COR-L47 (cell line): ENCODE measurements at places on chromosomes 1 and 21.

DNA sequence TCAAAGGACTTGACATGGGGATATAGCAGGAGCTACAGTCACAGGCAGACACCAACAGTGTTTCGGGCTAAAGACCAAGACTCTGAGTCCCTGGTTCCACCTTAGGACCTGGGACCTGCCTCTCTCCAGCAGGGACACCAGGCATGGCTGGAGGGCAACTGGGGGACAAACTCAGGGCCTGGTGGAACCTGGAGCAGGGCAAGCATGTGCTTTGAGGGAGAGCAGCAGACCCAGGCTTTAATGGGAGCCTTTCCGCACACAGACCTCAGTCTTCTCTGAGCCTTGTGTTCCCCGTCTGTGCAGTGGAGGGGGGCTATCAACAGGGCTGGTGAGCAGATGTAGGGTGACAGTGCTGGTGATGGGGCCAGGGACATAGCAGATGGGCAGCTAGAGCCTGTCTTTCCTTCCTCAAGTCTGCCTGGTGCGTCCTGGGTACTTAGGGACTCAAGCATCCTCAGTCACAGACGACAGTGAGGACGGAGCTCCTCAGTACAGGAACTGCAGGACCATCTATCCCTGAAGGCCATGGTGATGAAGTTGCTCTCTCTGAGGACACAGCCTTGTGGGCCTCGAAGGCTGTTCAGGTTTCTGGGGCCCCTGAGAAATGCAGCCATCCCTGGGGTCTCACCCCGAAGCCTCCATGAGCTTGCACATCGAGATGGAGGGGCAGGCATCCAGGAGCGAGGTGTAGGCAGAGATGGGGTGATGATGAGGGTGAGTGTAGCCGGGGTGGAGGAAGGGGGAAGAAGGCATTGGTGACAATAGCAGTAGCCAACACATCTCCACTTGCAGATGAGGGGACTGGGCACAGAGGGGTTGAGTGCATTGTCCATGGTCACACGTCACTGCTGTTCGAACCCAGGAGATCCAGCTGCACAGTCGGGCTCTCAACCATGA, 593.4 kb downstream of the PTPRU start:
- no peak for DNase-seq

DNA sequence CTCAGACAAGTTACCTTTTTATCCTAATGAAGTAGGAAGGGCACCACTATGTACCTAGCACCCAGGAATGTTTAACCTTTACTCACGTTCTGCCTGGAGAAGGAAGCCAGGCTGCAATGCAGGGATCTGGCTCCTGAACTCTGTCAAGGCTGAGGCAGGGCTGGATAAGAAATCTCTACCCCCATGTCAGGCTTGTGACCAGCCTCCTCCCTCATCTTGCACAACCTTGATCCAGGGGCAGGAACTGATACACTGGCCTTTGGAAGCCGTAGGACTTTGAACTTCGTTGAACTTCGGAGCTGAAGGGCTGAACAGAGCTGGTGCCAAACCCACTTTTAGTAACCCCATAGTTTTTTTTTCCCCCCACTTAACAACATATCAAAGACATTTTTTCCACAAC, 8.0 kb upstream of the AKR1A1 start:
- DNase-seq = no peak

DNA sequence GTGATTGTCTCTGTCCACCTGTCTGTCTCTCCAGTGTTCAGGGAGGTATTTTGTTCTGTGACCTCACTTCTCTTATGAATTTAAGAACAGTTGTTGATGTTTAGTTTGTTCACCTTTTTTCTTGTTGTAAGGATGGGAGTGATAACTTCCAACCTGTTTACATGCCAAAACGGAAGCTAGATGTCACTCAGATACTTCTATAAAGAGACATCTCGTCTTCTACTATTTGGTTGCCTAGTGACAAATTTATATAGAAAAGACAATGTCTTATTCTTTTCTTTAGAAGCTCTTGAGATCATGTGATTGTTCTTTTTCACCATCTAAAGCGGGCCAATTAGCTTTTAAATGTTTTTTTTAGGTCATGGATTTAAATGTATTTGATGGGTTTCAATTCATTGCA, 33.8 kb downstream of the PRSS38 start:
- no peak for DNase-seq

- no peak for DNase-seq
These were observed 11.1 kb upstream of the TRIM63 start for GRCh38 chr1:26078286-26079177.

DNA sequence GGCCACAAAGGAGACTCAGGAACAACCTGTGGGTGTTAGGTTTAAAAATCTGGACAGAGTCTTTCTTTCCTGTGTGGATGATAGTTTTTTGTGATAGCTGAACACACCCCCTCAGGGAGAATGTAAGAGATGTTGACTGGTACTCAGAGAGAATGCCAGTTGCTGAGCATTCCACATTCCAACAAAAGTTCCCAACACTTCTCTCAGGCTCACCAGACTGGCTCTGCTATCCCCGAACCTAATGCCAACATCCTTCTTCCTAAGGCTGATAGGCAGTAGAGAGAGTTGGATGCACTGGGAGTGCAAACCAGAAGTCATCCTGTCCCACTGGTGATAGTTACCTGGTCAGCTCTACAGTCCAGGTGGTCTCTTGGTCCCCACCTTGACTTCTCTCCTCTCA, 28.7 kb upstream of the POU2F1 start:
- DNase-seq = no peak

DNA sequence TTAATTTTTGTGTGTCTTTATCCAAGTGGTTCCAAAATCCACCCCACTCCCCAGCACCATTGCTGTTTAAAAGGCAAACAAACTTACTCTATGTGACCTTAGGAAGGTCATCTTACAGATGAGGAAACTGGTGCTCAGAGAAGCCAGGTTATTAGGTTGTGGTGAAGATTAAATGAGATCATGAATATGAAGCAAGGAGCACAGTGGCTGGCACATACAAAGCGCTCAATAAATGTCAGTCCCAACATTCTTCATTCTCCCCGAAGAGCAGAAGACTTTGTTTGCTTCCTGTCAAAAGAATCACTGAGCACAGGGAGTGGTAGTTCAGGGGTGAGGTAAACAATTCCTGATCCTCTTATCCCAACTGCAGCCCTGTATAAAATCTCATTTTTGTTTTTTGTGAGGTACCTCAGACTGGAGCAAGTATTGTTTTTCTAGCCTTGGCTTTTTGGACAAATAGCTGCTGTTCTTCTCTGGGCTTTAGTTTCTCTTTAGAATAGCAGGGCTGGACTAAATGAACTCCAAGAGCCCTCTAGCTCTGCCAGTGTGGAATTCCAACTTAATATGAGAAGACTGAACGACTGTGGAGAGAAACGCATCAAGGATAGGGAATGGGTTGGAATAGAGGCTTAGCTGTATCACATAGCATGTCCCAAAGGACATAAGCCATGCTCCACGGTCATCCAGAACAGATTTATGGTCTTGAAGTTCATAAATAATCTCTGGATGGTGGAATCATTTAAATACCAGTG, 455.3 kb upstream of the USP24 start:
- no peak for DNase-seq

DNA sequence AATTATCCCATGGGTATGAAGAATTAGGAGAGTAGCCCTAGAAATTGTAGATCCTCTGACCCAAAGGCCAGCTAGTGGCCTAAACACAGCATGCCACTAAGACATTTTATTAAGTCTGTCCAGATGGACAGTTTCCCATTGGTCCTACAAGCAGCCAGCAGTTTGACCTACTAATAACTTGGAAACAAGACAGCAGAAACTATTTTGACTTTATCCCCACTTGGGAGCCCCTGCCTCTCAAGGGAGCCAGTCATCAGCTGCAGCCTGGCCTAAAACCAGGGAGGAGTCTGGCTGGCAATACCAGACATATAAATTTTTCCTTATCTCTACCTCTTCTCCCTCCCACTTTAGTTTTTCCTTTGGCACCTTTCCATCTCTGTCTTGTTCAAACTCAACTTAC, 222.6 kb upstream of the KCTD3 start:
- DNase-seq = no peak

DNA sequence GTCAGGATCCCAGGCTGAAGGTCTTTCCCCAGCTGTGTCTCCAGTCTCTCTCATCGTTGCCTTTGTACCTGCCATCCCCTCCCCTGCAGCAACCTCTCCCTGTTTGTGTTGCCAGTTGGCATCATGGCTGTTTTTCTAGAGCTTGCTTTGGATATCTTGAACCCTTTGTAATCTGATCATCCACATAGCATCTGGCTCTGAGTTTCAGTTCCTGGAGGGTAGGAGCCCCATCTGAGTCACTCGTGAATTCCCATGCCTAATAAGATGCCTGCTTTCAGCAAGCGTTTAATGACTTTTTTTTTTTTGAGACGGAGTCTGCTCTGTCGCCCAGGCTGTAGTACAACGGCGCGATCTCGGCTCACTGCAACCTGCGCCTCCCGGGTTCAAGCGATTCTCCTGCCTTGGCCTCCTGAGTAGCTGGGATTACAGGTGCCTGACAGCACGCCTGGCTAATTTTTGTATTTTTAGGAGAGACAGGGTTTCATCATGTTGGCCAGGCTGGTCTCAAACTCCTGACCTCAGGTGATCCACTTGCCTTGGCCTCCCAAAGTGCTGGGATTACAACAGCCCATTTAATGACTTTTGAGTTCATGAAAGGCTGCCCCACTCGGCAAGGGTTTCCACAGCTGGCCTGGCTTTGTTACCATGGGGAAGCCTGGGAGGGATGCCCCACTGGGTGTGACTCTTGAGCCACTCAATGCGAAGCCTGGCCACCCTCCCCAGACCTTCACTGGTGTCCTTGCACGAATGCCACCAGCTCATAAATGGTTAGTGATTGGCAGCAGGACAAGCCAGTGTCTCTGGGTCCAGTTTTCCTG, 11.9 kb downstream of the ALPL start:
- no peak for DNase-seq

DNA sequence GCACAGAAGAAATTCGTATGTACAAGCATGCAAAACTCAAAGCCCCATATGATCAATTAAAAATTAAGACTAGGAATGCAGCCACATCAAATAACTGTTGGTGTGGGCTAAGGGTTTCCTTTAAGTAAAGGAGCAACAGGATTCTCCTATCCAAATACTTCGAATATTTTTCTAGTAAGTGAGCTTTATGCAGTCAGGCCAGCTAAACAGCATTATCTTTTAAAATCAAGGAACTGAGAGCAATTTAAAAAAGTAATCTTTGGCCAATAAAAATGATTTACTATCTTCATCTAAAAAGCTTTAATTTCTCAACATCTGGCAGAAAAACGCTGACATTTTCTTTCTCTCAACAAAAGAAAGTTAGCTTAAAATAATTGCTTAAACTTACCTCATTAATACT, 19.8 kb downstream of the CNN3 start:
- no peak for DNase-seq

- DNase-seq = peak; percentile 21
These were observed 83.3 kb downstream of the LACTBL1 start for GRCh38 chr1:22889213-22889827.

DNA sequence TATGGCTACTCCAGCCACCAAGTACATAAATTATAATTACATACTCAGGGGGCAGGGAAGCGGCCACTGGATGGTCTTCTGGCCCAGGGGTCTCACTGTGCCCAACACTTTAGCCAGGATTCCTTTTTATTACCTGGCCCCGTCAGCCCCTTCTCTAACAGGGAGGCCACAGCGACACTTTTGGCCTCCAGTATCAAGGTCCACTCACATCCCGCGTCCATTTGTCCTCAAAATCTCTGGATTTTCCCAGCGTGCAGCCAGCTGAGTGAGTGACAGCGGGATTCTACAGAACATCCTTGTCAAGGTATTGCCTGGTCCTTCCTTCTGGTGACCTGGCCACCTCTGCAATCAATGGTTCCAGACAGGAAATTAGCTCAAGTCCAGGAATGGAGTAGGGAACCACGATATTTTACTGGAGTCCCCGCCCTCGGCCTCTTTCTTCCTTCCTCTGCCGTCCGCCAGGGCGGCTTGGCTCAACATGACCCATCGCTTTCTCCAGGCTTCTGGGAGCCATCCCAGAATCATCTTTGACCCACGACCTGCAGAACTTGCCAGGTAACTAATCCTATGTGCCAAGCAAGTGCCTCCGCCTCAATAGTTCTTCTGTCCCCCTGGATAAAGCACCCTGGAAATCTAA, 2.7 kb upstream of the COL6A2 start:
- no peak for DNase-seq

DNA sequence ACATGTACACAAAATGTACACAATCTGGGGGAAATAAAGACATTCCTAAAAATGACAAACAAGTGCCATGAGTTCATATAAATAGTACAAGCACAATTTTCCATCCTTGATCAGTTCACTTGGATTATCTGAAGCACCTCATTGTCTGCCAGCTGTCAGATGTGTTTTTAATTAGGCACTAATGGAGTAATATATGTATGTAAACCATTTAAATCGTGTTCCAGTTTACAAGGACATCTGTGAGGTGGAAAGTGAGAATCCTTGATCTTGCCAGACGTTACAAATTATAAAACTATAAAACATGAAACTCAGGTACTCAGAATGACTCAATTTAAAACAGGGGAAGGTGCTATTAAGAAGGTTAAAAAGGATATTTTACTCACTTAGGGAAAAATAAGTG, 1312.2 kb downstream of the PLA2G4A start:
- no peak for DNase-seq

- DNase-seq = no peak
These were observed 33.3 kb upstream of the ERO1B start for GRCh38 chr1:236315092-236315491.

DNA sequence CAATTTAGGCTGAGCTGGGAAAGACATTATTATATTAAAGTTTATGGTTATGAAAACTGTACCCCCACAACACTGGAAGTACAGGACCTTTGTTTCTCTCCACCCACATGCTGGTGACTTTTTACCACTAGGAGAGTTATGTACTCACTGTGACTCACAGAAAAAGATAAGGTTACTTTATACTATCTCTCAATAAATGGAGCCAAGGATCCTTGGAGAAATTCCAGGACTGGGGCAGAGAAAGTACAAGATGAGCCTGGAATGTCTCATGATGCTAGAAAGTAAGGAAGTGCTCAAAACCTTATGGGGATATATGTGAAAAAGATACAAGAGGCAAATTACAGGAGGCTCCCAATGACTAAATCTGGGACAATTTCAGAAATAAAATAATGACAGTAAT, 63.9 kb upstream of the C1orf105 start:
- DNase-seq = no peak

- DNase-seq = peak; percentile 11
These were observed 313.9 kb downstream of the BARHL2 start for GRCh38 chr1:90402893-90403849.

- DNase-seq = no peak
These were observed 12.0 kb upstream of the PCBP3 start for GRCh38 chr21:45631540-45631939.

DNA sequence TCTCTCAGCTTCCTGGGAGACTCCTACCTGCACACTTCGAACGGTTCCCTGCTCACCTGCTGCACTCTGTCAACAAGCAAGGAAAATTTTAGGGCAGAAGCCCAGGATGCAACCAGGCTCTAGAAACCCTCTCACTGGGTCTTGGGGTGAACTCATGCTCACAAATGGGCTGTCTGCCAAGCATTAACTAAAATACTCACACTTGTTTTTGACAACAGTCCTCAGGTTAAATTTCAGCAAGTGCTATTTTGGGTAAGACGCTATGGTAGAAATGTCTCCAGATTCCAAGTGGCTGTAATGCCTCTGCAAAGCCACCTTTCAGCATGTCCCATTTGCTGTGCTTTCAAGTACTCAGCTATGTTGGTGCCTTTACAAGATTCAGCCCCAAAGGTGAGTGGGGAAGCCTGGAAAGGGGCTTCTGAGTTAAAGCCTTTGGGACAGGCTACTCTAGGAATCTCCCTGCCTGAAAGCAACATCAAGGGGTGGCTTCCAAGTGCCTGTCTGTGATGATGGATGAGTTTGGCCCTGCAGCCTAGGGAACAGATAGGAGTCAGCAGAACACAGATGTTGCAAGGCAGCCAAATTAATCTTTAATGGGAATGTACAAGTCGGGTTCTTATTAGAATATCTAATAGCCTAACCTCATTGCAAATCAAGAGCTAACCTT, 211.9 kb upstream of the SPAG17 start:
- DNase-seq = no peak

GRCh38 chr1:230186874-230187273, 119.8 kb downstream of the GALNT2 start:
- DNase-seq = no peak
